Breast epithelium (tissue), 4 donors: ENCODE measurements at places on chromosomes 13 and 19. TPM values are rescaled to one million over a fixed set of nuclear protein-coding genes. Genes with fewer than 3 reads are reported as not detected.

ARHGAP33 gene
- total RNA-seq: 12.8 TPM

DNA sequence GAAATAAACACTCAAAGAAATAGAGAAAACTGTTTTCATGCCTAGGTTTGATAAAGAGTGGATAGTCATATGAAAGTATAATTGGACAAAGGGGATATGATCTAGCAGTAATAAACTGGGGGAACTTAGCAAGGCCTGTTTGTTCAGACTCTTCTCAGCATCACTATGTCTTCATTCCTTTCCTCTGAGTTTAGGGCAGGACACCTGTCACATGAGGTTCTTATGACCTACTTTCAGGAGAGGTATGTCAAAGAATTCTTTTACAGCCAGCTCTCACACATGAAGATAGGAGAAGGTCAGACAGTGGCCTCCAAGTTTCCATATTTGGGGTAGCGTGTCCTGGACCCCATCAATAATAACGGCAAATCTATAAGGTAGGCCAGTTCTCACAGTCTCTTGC lies 11.4 kb upstream of the RFXAP start:
- DNase-seq: no peak

DNA sequence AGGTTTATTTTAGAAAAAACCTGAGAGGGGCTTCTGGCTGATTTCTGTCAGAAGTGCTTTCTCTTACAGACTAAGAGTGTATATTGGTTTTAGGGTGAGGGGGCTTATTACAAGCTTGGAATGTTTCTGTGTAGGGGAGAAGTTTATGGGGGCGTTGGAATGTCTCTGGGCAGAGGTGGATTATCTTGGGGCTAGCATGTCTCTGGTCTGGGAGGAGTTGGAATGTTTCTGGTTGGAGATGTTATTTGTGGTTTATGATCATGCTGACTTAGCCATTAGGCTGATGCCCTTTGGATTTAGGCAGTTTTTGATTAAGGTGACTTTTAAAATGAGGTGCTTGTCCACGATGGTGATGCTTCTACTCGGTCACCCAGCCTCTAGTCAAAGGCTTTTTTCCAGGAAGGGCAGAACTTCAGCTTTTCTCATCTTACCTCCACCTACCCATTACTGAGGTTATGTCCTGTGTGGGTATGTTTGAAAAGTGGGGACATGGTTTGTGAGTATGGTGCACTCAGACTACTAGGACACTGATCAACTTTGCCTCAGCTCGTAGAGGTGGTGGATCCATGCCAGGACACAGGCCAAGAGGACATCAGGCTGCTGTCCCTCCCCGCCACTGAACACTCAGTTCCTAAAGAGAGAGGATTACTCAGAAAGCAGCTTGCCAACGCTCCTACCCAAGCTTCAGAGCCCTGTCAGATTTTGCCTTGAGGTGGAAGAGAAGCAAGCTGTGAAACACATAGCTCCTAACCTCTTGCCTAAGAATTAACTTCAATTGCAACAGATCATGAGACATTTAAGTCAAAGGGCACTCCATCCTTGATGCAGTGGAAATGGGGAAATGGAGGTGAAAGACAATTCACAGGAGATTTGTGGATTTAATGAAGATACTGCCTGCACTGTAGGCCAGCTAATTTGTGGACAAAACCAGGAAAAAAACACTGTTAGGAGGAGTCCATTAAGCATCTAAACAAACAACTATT lies 63.6 kb downstream of the ZNF44 start:
- no peak for DNase-seq

DNA sequence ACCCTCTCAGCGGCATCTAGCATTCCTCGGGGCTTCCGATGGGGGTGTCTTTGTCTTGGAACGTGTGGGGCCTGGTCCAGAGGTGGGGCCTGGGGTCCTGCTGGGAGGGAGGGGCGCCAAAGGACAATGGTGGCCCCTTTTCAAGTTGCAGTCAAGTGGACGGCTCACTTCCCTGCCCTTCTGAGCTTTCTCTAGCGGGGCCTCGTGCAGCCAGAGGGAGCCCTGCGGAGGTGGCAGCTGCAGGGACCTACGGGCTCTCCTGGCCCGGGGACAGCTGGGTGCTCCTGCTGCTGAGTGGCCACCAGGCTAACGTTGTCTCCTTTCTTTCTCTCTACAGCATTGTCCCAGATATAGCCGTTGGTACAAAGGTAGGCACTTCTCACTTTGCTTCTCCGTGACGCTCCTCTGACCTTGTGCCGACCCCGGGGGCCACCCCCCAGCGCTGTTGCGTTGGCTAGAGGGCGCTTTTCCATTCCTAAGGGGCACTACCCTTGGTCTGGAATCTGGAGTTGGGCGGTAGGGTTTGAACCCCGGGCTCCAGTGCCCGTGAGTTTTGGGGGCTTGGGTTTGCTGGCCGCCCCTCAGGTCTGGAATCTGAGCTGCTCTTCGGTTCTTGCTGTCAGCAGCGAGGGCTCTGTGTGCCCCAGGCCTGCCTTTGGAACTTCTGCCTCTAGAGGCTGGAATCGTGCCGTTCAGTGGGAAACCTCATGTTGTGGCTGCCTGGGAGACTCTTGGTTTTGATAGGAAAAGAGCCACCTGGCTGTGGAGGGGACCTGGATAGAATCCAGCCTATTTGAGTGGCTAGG lies 2.0 kb downstream of the PTBP1 start:
- no peak for DNase-seq

BRME1 gene
- 1.6 TPM for total RNA-seq

DNA sequence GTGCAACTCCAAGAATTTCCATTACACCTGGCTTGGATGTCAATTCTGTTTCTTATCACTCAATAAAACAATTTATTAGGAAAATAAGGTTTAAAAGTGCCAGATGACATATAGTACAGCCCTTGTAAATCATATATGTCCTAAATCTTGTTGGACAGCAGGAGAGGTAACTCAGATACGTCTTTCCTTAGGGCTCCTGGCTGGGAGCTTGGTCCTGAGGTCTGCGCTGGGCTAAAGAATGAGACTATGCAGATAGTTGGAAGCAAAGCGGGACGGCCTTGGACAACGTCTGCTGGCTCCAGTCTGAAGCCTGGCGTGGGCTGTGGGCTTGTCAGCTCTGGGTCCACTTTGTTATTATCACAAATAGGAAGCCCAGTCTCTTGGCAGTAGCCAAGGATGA lies 377.0 kb downstream of the DLEU7 start:
- DNase-seq: no peak

- DNase-seq: no peak
Observed at GRCh38 chr19:2551172-2551863, 75.4 kb downstream of the GADD45B start.

GRCh38 chr19:38321646-38322196 lies 2.1 kb downstream of the KCNK6 start:
- DNase-seq: no peak

- DNase-seq: no peak
Observed at GRCh38 chr13:34381228-34381627, 560.8 kb upstream of the NBEA start.

DNA sequence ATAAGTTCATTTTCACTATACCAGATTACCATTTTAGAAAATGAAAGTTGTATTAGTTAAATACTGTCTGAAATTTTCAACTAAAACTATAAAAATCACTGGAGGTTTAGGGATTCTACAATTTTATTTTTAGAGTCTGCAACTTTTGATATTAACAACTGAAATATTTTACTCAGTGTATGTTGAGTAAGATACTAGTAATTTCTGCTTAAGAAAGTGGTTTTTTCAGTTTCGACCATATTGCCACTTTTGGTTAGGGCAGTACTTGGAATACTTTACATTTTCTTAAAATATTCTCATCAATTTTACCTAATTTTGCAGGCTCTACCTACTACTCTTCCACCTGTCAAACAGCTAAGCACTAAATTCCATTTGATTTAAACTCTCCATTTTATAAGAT lies 59.6 kb downstream of the KCNRG start:
- no peak for DNase-seq

ZNF99 gene
- total RNA-seq: 0.33 TPM

CEACAM8 gene
- not detected for total RNA-seq

CERS1 gene
- total RNA-seq: 0.29 TPM

MEIOSIN gene
- total RNA-seq: not detected

GRCh38 chr19:54630782-54631181 lies 498 bp downstream of the LILRB1 start:
- DNase-seq: no peak

DNA sequence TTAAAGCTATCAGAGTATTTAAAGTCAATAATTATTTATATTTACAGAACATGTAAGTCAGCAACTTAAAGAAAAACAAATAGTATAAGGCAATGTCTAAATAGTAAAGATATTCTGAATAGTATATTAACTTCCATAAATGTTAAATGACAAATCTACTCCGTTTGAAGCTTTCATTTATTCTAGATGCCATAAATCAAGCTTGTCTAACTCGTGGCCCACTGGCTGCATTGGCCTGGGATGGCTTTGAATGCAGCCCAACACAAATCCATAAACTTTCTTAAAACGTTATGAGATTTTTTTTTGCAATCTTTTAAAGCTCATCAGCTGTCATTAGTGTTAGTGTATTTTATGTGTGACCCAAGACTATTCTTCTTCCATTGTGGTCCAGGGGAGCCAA lies 1117.1 kb upstream of the PCDH9 start:
- DNase-seq: no peak

DNA sequence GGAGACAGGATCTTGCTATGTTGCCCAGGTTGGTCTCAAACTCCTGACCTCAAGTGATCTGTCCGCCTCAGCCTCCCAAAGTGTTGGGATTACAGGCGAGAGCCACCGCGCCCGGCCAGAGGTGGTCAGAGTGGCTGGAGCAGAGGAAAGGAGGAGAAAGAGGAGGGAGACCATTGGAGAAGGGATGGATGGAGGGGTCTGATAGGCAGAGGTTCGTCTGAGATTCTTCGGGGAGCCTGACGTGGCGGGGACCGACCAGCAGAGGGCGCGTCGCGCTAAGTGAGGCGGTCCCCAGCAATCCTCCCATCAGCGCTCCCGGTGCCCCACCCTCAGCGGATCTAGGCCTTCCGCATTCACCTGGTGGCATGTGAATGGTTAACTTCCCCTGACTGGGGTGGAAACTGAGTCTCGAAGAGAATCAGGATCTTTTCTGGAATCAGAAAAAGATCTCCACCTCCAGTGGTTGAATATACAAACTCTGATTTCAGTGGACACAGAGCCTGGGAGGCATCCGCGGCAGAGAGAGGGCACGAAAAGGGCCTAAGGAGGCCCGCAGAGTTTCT lies 8.8 kb downstream of the GTPBP3 start:
- no peak for DNase-seq
